ENCODE measurements at places on chromosomes 13 and 19.

GRCh38 chr13:76570510-76570971, 315.7 kb downstream of the KCTD12 start:
- no peak for DNase-seq

DNA sequence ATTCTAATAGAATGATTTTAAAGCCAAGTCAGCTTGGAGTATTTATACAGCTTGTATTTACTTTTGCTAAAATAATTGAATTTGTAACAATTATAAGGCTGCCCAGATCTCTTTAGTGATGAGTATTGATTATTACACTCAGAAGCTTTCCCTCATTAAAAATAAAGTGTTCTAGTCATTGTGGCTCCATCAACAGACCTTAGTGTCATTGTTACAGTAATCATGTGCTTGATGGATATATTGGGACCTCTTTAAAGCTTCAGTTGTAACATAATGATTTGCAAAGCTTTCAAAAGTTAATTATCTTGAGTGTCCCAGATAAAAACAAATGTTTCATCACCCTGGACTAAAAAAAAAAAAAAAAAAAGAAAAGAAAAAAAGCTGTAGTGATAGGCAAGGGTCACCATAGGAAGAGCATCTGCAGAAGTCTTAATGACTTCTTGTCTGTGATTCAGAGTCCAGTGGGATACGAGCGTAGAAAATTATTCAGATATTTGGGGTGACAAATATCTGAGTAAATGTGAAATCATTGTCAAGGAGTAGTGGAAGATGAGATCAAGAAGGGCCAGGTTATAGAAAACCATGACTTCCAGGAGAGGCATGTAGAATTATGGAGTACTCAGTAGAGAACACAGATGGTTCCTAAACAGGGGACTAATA, 369.6 kb downstream of the DCT start:
- no peak for DNase-seq

DNA sequence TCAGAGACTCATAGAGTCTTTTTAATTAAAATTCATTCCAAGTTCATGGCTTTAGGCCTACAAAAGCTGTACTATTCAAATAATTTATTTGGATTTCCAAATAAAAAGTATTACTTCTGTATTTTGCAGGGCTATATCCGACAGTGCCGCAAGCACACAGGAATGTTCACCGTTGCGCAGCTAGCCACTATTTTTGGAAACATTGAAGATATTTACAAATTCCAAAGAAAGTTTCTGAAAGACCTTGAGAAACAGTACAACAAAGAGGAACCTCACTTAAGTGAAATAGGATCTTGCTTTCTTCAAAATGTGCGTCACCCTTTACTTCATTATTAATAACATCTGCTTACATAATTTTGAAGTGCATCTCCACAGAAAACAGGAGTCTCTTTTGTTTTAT, 20.5 kb upstream of the C1QTNF9 start:
- no peak for DNase-seq

DNA sequence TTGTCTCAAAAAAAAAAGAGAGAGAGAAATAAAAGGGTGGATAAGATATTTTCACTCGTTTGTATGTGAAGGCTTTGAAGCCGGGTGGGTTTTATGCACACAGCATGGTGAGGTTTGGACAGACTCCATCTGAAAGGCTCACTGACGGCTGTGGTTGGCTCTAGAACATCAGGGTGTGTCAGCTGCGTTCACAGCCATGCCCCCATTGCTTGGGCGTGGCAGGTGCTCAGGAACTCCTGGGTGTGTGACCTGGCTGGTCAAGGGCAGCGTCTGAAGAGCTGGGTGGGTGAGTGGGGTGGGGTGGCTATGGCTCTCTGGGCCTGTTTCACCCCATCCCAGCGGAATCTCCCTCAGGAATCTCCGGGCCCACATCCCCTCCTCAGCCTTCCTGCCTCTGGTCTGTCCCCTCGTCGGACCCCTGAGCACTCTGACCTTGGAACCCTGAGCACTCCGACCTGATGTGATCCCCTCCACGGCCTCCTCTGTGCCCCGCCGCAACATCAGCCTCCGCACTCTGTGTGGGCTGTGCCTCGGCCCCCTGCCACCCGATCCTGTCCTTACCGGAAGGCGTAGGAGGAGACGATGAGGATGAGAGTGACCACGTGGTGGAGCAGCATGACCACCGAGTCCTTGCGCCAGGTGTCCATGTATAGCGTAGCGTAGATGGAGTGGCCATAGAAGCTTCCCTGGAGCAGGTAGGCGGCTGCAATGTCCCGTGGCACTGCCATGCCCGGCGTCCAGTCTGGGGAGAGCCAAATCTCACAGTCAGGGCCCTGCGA, 12.2 kb downstream of the CERS1 start:
- no peak for DNase-seq

DNA sequence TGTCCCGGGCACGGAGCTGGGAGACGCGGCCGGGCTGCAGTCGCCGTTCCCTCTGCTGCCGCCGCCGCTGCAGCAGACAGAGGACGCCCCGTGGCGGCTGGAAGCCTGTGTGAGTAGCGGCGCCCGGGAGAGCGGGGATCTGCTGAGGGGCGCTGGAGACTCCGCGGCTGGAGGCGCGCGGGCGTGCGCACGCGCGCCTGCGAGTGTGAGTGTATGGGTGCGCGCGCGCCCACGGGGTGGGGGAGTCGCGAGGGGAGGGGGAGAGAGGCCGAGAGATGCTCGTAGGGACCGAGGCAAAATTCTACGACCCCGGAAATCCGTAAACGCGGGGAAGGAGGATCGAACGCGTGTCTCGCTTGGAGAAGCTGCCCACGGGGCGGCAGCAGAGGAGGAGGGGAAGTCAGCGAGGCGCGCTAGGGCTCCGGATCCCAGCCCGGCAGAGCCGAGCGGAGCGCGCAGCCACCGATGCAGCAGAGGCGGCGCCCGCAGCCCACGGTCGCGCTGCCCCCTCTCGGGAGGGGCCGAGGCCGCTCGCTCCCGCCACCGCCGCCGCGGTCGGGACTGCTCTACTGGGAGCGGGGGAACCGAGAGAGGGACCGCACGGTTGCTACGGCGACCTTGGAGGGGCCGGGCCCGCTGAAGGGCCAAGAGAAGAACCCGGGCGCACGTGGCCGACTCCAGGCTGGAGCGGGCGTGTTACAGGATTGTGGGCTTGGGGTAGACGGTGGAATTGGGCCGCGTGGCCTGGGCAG, at the start of gene ENOX1:
Gene ENOX1, minus strand, starts transcription at position 207 of the 752 bp plus-strand sequence.
- DNase-seq = peak; percentile 8

DNA sequence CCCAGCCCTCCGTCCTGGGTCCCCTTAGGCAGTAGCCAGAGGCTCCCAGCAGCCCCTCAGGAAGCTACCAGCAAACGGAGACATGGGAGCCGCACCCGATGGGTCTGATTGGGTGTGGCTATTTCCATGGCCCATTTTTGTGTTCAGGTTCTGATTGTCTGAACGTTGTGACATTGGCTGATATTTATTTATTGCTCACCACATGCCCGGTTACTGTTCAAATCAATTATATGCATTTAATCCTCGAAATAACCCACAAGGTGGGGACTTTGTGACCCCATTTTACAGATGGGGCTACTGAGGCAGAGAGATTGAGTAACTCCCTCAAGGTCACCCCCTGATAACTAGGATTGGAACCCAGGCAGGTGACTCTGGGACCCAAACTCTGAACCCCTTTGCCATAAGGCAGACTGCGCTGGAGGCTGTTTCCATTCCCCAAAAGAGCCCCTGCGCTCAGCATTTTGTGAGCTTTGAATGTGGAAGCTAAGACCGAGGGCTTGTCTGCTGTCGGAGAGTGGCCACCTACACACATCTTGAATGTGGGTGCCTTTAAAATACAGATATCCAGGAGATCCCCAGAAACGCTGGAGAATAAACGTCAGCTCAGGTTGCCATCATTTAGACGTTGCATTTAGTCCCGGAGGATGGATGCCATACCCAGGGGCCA, 13.6 kb upstream of the MCF2L start:
- no peak for DNase-seq

DNA sequence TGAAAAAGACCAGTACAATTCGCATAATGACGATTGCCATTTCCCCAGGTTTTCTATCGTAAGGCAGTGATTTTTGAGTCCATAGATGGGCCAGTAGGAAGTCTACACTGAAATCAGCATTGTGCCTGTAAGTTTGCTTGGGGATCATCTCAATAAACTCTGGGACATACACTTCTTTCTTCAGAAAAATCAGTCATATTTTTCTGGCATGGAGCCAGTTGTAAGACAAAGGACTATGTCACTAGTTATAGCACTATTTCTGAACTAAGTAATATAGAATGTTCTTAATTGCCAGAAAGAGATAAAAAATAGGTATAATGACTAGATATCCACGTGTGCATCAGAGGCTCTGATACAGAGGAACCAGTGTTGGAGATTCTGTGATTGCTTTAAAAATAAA, 243.5 kb downstream of the LMO7 start:
- no peak for DNase-seq

GRCh38 chr19:10965398-10965797, 4.6 kb downstream of the SMARCA4 start:
- no peak for DNase-seq

DNA sequence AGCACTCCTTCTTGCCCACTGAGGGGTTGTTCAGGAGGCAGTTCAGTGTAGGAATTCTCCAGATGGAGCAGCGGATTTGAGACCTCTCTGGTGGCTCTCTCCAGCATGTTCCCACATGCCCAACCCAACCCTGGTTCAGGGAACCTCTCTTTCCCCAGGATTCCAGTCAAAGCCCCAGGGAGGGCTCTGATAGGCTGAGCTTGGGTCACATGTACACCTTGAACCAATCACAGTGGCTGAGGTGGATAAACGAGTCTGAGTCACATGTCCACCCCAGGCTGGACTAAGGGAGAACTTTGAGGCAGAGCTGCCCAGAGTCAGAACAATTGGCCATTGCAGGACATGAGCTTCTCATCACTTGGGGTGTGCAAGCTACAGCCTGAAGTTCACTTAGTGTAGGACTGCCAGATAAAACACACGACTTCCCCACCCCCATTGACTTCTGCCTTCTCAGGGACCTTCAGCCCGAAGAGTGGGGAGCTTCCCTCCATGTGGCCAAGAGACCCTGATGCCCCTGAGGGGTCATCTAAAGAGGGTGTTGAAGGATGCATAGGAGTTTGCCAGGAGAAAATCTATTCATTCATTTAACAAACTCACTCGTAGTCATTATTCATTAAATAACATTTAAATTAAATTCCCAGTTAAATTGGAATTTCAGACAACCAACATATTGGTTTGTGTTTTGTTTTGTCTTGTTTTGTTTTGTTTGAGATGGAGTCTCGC, 4.0 kb upstream of the MAST3 start:
- no peak for DNase-seq

GRCh38 chr13:109610517-109610916, 175.9 kb downstream of the IRS2 start:
- DNase-seq = no peak

DNA sequence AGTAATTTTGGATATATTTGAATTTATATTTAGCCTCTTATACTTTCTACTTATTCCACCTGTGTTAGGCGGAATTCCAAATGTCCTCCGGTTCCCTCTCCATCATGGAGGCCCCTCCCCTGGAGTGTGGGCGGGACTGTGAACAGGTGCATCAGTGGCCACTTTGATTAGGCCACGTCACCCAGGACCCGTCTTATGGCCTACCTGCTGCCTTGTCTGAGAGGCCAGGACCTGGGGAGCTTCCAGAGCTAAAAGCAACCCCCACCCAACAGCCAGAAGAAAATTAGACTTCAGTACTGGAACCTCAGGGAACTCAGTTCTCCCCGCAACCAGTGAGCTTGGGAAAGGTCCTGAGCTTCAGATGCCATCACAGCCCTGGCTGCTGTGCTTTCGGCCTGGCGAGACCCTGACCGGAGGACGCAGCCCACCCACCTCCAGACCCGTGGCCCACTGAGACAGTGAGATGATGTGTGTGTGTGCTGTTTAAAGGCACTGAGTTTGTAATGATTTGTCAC, 200.2 kb upstream of the SOX1 start:
- DNase-seq = no peak

GRCh38 chr19:10430505-10431253, 10.3 kb downstream of the PDE4A start:
- DNase-seq = peak; percentile 31

GRCh38 chr19:43606569-43607229, 5.2 kb upstream of the SRRM5 start:
- no peak for DNase-seq

DNA sequence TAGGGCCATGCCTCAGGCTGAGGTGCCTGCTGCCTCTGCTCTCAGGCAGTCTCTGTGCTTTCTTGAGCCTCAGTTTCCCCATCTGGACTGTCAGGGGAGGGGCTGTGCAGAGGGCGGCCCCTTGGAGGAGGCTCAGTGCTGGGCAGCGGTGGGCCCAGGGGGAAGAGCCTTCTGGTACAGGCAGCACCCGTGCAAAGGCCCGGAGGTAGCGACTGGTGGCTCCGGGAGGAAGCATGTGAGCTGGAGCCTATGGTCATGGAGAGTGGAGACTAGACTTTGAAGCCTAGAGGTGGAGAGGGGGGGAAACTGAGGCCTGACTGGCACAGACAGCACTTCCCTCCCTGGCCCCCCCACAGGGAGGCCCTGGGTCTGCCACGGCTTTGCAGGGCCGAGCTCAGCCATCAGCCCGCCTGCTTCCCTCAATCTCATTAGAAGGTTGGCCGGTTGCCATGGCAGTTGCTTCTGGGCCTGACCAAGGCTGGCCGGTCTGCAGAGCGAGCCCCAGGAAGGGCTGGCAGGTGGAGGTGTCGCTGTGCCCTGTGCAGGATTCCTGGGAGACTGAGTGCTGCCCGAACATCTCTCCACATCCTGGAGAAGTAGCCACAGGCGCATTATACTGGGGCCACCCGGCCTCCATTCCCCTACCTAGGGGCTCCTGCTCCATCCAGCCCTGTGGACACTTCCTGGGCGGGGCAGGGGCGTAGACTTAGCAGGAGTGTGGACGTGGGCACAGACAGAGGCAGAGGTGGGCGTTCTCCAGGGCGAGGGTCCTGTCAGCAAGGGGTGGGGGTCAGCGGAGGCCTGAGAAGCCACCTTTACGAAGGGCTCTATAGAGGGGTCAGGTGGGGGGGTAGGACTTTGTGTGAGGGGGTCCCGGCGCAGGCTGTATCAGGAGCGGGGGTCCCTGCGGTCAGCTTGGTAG, 53.2 kb downstream of the CRTC1 start:
- no peak for DNase-seq

GRCh38 chr19:42467183-42467760, 24.5 kb upstream of the CXCL17 start:
- no peak for DNase-seq

GRCh38 chr13:55820817-55821216, 1319.9 kb upstream of the PRR20A start:
- no peak for DNase-seq

Measured in activated gamma-delta T cell (primary cell).